ENCODE measurements at places on chromosomes 13 and 19.

DNA sequence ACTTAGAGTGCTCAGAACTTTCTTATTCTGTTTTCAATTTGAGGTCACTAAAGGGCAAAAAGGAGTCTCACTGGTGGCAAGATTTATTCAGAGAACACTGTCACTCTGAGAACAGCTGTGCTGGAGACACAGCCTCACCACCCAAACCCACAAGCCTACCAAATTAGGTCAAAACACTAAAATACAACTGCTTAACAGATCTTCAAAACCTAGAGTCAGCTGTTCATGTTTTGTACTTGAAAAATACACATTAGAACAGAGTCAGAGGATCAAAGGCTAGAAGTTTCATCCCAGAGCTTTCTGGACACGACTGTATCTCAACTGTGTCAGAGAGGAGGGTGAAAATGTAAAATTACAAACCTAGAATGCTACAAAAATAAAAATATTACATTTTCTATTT, 89.3 kb downstream of the MIPEP start:
- no peak for DNase-seq

- DNase-seq = no peak
Measured at GRCh38 chr13:113801289-113801961, 42.4 kb downstream of the TMEM255B start.

- no peak for DNase-seq
Measured at GRCh38 chr13:30810261-30810701, 74.9 kb downstream of the ALOX5AP start.

GRCh38 chr19:3210347-3211017, 14.0 kb upstream of the CELF5 start:
- peak; percentile 31 for DNase-seq

DNA sequence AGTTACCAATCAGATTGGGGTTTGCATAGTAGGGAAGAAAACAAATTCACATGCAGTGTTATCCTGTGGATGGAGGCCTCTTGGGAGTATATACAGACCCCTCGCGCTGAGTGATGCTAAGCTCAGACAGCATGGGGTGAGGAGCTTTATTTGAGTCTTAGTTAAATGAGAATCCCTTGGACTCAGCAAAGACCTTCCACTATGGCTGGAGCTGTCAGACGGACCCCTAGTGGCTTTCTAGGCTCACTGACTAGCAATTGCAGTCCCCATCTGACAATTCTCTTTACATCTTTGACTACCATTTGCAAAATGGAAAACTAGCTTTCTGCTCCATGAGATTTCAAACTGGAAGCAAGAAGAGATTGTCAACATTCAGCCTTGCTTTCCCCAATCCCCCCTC, 90.4 kb downstream of the STOML3 start:
- no peak for DNase-seq

GRCh38 chr13:112150352-112150751, 83.4 kb downstream of the SOX1 start:
- no peak for DNase-seq

DNA sequence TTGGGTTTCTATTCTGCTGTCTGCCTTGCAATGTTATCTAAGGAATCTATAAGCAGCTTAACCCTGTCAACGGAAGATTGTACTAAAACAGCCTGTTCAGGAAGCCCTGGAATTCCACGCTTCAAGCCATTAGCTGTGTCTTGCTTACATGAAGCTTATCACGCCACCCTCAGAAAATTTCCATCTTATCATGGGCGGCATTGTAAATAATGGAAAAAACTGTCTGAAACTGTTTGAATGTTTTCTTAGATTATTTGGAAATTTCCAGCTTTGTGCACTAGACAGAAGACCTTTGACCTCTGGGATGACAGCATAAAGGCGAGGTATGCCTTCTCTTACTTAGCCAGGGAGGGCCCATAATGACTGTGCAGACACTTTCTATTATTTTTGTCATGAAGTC, 319.7 kb downstream of the KCNRG start:
- DNase-seq = no peak

GRCh38 chr19:10855879-10856522, 7.8 kb downstream of the C19orf38 start:
- no peak for DNase-seq

DNA sequence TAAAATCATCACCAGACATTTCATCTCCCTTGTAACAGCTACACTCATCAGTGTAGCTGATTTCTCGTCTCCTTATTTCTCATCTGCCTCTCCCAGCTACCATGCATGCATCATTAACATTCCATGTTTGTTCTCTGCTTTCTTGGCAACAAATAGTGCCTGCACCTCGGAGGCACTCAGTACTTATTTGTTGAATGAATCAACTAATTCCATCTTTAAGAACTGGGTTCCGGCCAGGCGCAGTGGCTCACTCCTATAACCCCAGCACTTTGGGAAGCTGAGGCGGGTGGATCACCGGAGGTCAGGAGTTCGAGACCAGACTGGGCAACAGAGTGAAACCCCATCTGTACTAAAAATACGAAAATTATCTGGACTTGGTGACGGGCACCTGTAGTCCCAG, 63.9 kb upstream of the GTF3A start:
- DNase-seq = no peak

DNA sequence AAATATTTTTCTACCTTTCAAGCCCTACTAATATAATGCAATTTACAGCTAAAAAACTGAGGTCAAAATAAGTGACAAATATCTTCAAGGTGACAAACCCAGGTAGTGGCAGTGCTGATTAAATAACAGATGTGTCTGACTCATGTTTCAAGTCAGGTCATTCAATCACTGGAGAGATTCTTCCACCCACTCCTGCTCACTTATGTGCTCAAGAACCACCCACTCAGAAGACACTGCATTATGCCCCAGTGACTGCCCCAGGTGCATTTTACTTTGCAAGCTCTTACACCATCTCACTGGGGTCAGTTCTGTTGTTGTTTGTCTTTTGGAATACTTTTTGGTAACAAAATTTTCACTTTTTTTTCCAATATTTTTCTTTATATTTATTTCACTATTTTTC, 2.2 kb downstream of the ZNF100 start:
- no peak for DNase-seq

- peak; percentile 21 for DNase-seq
Measured at GRCh38 chr19:6374711-6375410, 872 bp downstream of the PSPN start.

GRCh38 chr13:41075034-41075433, 13.7 kb downstream of the WBP4 start:
- peak; percentile 30 for DNase-seq

DNA sequence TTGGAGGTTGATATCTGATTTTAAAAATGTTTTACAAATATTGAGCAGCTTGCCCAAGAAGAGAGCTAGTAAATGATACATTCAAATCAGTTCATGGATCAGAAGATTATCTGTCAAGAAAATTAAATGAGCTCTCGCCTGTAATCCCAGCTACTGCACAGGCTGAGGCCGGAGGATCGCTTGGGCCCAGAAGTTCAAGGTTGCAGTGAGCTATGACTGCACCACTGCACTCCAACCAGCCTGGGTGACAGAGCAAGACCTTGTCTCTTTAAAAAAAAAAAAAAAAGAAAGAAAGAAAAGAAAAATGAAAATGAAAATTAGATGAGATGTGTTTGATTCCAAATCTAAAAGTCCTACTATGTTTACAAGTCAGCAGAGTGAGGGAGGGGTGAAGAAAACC, 2.4 kb downstream of the SPART start:
- DNase-seq = no peak

DNA sequence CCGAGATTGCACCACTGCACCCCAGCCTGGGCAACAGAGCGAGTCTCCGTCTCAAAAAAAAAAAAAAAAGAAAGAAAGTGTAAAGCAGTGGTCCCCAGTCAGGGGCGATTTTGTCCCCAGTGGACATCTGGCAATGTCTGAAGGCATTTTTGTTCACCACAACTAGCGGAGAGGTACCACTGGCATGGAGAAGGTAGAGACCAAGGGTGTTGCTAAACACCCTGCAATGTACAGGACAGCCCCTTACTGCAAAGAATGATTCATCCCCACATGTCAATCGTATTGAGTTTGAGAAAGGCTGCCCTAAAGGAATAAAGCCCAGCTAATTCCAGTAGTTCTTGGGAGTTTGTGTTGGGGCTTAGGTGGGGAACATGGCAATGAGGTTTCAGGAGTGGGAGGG, 38.7 kb downstream of the CYP4F2 start:
- DNase-seq = no peak

DNA sequence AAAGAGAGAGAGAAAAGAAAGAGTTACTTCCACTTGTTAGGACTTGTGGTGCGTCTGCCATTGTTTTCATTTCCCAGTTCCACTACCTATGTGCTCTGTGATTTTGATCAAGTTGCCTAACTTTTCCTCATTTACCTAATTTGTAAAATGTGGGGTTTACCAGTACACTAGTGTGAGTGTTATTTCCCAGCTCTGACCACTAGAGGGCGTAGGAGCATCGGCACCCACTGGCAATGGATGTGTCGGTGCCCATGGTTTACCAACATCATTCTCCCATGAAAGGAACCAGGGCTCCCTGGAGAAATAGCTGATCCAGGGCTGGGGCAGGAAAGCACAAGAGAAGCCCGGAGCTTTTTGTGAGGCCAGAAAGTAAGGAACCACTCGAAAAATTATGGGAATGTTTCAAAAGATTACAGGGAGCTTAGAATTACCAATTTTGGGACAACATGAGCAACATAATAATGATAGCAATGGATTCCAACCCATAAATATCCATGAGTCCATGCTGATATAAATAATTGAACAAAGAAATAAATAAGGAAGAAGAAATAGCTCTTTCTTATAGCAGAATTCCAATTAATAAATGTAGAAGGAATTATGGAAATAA, 15.1 kb upstream of the CEACAM4 start:
- DNase-seq = peak; percentile 20

DNA sequence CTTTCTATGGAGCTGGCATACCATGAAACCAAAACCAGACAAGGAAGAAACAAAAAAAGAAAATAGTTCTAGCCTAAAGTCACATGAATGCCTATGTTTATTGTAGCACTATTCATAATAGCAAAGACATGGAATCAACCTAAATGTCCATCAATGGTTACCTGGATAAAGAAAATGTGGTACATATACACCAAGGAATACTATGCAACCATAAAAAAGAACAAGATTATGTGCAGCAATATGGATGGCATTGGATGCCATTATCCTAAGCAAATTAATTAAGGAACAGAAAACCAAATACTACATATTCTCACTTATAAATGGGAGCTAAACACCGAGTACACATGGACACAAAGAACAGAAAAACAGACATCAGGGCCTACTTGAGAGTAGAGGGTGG, 10.5 kb downstream of the ZNF780A start:
- DNase-seq = no peak

- no peak for DNase-seq
Measured at GRCh38 chr19:1168572-1169410, 5.3 kb downstream of the SBNO2 start.

GRCh38 chr13:113398963-113399754, 35.2 kb upstream of the GRTP1 start:
- no peak for DNase-seq

DNA sequence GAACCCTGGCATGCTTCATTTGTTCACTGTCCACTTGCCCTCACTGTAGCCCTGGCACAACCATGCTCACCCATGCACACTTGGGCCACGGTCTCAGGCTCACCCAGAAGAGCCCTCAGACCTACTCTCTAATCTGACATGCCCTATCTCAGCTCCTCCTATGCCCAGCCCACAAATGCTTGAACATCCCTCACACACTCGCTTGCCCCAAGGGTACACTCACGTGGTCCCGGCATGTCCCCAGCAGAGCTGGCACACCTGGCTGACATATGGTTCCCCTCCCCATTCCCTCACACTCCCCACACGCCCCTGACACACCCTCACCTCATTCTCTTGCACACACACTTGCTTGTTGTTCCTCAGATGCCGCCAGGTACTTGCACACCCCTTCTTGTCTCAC, 55.7 kb downstream of the MAP4K1 start:
- DNase-seq = no peak

DNA sequence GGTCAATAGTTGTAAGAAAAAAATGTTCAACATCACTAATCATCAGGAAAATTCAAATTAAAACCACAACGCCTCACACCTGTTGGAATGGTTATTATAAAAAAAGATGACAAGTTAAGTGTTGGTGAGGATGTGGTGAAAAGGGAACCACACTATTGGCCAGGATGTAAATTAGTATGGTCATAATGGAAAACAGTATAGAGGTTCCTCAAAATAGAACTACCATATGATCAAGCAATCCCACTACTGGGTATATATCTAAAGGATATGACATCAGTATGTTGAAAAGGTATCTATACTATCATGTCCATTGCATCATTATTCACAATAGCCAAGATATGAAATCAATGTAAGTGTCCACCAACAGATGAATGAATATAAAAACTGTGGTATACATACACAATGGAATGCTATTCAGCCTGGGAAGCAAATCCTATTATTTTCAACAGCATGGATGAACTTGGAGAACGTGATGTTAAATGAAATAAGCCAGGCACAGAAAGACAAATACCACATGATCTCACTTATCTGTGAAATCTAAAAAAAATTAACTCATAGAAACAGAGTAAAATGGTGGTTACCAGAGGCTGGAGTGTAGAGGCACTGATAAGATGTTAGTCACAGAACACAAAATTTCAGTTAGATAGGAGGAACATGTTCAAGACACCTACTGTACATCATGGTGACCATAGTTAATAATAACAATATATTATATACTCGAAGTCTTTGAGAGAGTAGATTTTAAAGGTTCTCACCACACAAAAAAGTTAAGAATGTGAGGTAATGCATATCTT, 56.6 kb downstream of the TBC1D4 start:
- DNase-seq = no peak

DNA sequence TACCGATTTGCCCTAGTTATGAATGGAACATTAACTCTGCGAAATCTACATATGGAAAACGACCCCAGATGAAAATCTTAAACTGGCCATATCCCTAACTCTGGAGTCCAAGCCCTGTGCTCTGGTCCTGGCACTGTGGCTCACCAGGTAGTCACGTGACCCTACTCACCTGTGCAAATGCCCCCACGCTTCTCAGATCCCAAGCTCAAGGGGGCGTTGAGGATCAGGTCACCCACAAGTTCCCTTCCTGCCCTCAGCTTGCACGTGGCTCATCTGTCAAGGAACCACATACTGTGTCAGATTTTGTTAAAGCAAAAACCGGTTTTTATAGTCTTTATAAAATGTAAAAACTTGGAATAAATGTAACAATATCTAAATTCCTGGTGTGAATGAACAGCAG, 324.0 kb downstream of the SHISA2 start:
- DNase-seq = no peak

GRCh38 chr13:114109641-114110041, 22.8 kb downstream of the RASA3 start:
- no peak for DNase-seq
